ENCODE measurements at places on chromosomes 13 and 19. TPM values are rescaled to one million over a fixed set of nuclear protein-coding genes. Genes with fewer than 3 reads are reported as not detected.

The ZNF442 gene
- total RNA-seq: 0.36 TPM

The ZNF729 gene
- 0.14 TPM for total RNA-seq

The ATF5 gene
- total RNA-seq: 15.3 TPM

The ZNF813 gene
- total RNA-seq: 2.6 TPM

The HCST gene
- not detected for total RNA-seq

The NOTCH3 gene
- total RNA-seq: 3.8 TPM

The CYP2A13 gene
- total RNA-seq: not detected

The KCNK6 gene
- total RNA-seq: 3.8 TPM

The C19orf85 gene
- total RNA-seq: not detected

The FPR2 gene
- not detected for total RNA-seq

The RELB gene
- 40.2 TPM for total RNA-seq

The TMC4 gene
- 9.5 TPM for total RNA-seq

All from epithelial cell of proximal tubule (primary cell).